ENCODE measurements at places on chromosomes 16 and 17.

- no peak for DNase-seq
Measured at GRCh38 chr17:69142175-69142802, 594 bp upstream of the ABCA6 start.

DNA sequence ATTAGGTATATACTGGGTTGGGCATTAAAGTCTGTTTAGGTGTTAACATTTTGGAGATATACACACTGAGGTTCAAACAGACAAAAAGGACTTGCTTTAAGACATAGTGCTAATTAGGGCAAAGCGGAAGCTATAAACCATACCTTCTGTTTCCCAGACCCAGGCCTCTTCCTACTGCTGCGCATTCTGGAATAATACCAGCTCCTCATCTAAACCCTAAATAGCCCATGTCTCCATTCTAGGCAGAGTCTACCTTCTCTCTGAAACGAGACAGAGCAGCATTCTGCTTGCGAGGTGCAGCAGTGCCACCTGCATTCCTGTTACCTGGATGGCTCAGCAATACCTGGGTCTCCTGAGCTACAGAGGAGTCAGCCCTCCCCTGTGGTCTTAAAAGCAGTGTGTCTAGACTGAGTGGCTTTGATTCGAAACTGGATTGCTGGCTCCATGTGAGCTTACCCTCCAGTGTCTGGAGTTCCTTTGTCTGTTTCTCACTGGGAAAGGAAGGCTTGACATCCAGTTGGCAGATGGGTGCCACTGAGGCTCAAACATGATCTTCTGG, 6.4 kb downstream of the YPEL2 start:
- DNase-seq, result no peak

GRCh38 chr16:58236231-58236690, 38.4 kb upstream of the CSNK2A2 start:
- peak; percentile 76 for DNase-seq

GRCh38 chr17:28145348-28145747, 102.9 kb downstream of the NLK start:
- no peak for DNase-seq

- DNase-seq, result no peak
Measured at GRCh38 chr17:11610999-11611566, 12.8 kb downstream of the DNAH9 start.

DNA sequence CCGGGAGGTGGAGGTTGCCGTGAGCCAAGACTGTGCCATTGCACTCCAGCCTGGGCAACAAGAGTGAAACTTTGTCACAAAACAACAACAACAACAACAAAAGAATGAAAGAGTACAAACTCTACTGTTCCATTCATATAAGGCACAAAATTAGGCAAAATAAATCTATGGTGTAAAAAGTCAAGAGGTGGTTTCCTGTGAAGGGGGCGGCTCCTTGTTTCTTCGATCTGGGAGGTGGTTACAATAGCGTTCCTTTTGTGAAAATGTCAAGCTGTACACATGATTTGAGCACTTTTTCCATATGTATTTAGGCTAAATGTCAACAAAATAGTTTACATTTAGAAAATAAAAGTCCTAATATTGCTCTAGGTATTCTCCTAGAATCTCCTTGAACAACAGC, 6.9 kb downstream of the SIAH1 start:
- no peak for DNase-seq

DNA sequence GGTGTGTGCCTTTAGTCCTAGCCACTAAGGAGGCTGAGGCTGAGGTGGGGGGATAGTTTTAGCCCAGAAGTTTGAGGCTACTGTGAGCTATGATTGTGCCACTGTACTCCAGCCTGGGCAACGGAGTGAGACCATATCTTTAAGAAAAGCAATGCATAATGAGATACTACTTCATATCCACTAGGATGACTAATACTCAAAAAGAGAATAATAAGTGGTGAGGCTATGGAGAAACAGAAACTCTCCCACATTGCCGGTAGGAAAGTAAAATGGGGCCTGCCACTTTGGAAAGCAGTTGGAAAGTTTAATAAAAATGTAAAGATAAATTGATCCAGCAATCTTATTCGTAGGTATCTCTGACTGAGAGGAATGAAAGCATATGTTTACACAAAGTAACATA, 4.6 kb upstream of the NPIPB2 start:
- DNase-seq, result no peak

- no peak for DNase-seq
Measured at GRCh38 chr16:27689711-27690110, 139.8 kb downstream of the KATNIP start.
